Osteocyte (in vitro differentiated cells): ENCODE measurements at places on chromosomes 3 and 15. TPM values are rescaled to one million over a fixed set of nuclear protein-coding genes. Genes with fewer than 3 reads are reported as not detected.

GRCh38 chr3:47377186-47377585 is 3.6 kb upstream of the PTPN23 start:
- H3K36me3 ChIP-seq = peaks cover 3% of the 10 kb centered on the region
- H3K27ac ChIP-seq = no peak overlapping the region
- H3K4me1 ChIP-seq = peaks cover 25% of the 10 kb centered on the region
- H3K27me3 ChIP-seq = peaks cover 5% of the 10 kb centered on the region
- no peak for DNase-seq

The RARRES1 gene
- 2.4 and 2.8 TPM in 2 replicates for total RNA-seq

DNA sequence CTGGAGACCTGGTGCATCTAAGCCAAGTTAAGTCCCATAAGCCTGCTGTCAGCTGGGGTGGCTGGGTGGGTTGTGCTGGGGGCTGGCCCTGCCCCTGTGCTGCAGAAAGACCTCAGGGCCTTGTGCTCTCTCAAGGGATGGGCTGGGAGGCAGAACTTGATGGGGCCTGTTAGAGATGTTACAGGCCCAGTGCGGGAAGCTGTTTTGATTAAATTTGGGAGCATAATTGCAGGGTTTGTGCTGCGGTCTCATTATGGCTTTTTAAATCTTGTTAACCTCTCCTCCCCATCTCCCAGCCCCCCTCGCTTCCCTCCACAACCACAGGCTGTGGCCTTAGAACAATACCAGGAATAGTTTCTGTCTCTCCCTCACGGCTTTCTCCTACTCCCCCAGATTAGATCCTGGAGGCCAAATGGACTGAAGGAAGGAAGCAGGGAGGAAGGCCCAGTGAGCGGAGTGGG is 87.6 kb upstream of the TLE3 start:
- no peak overlapping the region for H3K4me3 ChIP-seq
- H3K36me3 ChIP-seq = no peaks in the 10 kb centered on the region
- DNase-seq = no peak

GRCh38 chr3:27289769-27290413 is 79.3 kb downstream of the NEK10 start:
- H3K27me3 ChIP-seq = no peaks in the 10 kb centered on the region
- no peak overlapping the region for H3K4me3 ChIP-seq
- peaks cover 38% of the 10 kb centered on the region for H3K4me1 ChIP-seq
- peaks cover 16% of the 10 kb centered on the region for H3K36me3 ChIP-seq
- no peak for DNase-seq

DNA sequence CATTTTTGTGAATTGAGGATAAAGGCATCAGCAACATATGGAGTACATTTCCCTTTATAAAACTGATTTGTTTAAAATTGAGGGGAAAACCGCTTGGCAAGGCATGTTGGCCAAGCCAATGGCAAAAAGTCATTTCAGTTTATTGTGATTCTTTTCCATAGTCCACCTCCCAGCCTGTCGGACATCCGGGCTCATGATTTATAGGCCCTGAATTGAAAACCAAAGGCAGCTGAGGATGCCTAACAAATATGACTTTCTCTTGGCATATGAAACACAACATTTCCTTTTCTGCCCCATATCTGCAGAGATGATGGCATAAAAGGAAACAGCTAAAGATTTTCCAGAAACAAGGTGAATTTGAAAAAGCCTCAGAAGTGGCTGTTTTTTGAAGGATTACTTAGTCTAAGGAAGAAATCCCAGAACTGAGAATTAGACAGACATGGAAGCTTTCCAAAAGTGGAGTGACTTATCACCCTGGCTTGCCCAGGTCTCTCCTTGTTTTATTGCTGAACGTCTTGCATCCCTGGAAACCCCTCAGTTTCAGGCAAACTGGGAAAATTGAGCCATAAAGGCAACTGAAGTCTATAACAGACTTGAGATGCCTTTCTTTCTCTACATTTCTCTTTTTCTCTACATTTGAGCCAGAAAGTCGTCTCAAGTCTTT is 74.0 kb downstream of the COL8A1 start:
- H3K27ac ChIP-seq = peak overlapping the region; percentile 87
- no peaks in the 10 kb centered on the region for H3K27me3 ChIP-seq
- H3K4me3 ChIP-seq = no peak overlapping the region
- H3K4me1 ChIP-seq = peaks cover 84% of the 10 kb centered on the region
- no peak for DNase-seq

GRCh38 chr3:30231277-30232141 is 374.9 kb upstream of the TGFBR2 start:
- no peak overlapping the region for H3K4me3 ChIP-seq
- no peaks in the 10 kb centered on the region for H3K27me3 ChIP-seq
- no peaks in the 10 kb centered on the region for H3K36me3 ChIP-seq
- no peak for DNase-seq
- peaks cover 46% of the 10 kb centered on the region for H3K4me1 ChIP-seq

DNA sequence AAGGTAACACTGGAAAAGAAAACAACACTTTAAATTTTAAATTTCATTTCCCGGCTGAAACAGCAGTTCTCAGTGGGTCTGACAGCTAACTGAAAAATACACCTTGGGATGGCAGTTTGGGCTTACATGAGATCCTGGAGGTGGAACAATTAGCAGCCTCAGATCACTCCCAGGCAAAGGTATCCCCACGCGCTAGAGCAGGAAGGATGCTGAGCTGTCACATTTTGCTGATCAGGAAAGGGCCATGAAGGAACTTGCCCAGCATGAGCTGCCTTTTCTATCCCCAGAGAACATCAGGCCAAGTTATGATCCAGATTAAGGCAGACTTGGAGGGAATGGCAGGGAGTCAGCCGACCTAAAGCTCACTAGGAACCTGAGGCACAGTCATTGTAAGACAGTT is 204.8 kb upstream of the SLC2A2 start:
- no peak overlapping the region for H3K4me3 ChIP-seq
- no peaks in the 10 kb centered on the region for H3K27me3 ChIP-seq
- H3K4me1 ChIP-seq = peaks cover 37% of the 10 kb centered on the region
- peaks cover under 1% of the 10 kb centered on the region for H3K36me3 ChIP-seq
- no peak for DNase-seq
